Activated CD4-positive, alpha-beta T cell treated with anti-CD3 and anti-CD28 coated beads for 24 hours (primary cell): ENCODE measurements at places on chromosomes 12 and 14.

DNA sequence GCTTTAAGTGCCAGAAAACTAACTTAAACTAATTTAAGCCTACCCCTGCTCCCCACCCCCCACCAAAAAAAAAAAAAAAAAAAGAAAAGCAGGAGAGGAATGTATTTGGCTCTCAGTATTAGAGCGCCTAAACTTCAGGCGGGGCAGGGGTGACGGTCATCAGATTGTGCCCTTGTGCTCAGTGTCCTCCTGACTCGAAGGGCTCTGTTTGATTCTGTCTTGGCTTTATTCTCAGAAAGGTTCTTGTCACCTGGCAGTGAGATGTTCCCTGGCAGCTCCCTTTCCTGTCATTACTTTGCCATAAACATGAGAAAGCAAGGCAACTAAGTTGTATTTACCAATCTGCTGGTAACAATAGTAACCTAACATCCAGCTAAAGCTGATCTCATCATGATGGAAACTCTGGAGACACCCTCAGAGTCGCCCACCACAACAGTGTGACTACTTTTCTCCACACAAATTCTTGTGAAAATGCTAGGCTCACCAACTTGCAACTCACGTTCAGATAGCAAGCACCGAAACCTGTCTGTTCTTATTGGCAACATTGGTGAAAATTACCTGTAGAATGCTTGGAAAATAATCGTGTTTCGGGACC is 39.0 kb upstream of the WNK1 start:
- no peak for DNase-seq

- DNase-seq: peak; percentile 70
Measured at GRCh38 chr12:111313833-111314259, 55.0 kb downstream of the PHETA1 start.

DNA sequence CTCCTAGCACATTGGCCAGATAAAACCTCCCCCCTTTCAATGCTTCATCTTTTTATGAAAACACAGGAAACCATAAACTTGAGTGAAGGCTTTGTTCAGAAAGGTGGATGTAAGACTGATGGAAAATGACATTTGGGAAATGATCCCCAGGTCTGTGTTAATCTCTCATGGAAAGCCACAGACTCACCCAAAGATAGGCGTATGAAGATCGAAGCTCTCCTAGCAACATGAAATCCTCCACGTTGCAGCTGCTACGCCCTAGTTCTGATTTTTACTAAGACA is 63.4 kb upstream of the PTGR2 start:
- no peak for DNase-seq

DNA sequence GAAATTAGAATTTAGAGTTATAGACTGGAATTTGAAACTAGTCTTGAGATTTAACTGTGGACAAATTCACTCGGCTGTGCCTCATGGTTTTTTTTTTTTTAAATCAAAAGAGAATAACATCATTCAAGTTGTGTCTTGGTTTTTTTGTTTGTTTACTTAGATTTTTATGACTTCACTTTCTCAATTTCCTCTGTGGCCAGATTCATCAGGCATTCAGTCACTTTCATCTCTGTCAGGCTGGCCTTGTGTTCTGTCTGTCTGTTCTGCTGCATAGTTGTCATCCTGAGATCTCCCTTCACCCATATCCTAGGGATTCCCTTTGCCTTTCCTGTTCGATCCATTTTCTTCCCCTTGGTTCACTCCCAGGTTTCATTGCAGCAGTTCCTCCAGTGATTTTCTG is 10.0 kb downstream of the MARK3 start:
- no peak for DNase-seq

- no peak for DNase-seq
Measured at GRCh38 chr14:37114002-37114401, 58.4 kb downstream of the SLC25A21 start.

DNA sequence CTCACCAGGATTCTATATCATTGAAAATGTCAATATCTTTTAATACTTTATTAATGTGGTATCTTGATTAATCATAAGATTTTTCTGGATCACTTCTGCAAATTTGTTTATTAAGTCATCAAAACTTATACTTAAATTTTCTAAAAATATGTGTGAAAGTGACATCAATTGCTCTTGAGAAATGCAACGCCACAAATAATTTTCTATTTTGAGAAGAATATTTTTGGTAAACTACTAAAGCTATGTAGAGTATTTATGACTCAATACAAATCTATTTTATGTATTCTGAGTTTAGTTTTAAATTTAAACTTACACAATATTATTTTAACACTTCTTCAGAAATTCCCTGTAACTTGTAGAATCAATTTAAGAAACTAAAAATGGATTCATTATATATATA is 263.3 kb downstream of the RASSF9 start:
- no peak for DNase-seq

DNA sequence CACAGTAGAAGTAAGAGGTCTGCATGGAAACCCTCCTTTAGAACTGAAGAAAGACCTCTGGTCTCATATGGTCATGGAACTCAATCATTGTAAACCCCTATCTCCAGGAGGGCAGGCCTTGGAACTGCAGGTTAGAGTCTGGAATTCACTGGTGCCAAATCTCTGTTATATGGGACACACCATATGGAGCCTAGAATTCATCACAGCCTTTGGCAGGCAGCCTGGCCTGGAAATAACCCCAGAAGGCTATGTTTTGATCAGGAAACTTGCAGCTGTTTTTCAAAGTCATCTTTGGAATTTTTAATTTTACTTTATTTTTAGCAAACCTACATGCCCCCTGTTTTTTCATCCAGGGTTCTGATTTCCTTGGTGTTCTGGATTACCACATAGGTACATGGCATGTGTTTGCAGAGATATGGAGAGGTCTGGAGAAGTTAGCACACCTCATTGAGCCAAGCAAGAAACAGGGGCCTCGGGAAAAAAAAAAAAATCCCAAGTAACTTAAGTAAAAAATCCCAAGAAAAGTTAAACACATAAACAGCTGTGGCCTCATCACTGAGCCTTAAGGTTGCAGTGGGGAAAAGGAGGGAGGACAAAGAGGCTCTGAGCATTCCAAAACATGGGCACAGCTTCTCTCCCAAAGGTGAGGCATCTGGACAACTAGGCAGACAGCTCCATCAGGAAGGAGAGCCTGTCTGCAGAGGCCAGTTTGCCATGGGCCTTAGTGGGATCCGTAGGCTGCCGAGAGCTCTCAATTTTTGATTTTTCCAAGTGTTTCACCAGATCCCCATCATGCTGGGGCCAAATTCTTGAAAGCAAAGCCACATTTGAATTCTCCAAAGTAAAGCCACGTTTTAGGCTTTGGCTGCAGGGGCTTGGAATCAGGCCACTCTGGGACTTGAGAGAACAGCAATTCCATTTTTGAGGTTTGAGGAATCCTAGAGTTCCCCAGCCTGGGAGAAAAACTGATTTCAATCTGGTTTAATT is 339.6 kb upstream of the TBX3 start:
- DNase-seq: no peak

DNA sequence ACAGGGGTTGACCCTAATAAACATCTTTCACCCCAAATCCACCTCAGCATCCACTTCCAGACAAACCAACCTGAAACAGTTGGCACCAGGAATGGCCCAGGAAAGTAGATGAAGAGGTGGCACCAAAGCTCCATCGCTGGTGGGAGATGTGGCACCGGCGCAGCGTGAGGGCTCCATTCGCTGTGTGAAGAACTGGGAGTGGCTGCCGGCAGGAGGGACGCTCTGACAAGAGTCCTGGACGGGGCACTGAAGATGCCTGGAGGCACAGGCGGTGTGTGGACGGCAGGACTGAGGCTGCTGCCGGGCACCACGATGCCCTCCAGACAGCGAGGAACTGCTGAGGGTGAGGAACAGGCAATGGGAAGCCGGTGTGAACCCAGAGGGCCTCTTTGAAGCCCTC is 29.3 kb downstream of the DIO3 start:
- DNase-seq: no peak

DNA sequence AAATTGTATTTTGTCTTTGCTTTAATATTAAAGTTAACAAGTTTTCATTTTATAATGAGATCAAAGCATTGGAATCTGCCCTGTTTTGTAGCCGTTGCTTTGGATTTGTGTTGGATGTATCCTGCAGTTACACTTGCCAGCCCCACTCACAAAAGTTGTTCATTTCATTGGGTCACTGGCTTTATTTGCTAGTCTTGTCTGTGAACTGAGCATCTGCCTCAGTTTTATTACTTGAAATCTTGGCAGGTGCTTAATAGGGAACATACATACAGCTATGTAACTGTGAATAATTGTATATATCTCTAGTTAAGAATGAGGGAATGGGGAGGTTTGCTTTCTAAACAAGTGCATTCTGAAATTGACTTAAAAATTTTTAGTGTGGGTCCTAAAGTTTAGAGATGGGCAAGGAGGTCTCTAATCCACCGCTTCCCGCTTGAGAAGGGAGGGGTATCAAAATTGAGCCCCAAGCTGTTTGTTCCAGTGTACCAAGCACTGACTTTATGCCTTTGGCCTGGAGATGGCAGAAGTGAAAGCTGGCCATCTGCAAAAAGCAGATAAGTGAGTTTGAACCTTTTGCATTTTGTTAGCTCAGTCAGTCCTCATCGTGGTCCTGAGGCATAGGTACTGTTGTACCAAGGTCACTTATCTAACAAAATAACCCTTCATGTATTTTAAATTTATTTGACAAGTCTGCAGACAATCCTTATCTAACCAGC is 9.3 kb downstream of the EIF5 start:
- no peak for DNase-seq

GRCh38 chr14:103833711-103834110 is 13.7 kb downstream of the PPP1R13B start:
- DNase-seq: no peak

DNA sequence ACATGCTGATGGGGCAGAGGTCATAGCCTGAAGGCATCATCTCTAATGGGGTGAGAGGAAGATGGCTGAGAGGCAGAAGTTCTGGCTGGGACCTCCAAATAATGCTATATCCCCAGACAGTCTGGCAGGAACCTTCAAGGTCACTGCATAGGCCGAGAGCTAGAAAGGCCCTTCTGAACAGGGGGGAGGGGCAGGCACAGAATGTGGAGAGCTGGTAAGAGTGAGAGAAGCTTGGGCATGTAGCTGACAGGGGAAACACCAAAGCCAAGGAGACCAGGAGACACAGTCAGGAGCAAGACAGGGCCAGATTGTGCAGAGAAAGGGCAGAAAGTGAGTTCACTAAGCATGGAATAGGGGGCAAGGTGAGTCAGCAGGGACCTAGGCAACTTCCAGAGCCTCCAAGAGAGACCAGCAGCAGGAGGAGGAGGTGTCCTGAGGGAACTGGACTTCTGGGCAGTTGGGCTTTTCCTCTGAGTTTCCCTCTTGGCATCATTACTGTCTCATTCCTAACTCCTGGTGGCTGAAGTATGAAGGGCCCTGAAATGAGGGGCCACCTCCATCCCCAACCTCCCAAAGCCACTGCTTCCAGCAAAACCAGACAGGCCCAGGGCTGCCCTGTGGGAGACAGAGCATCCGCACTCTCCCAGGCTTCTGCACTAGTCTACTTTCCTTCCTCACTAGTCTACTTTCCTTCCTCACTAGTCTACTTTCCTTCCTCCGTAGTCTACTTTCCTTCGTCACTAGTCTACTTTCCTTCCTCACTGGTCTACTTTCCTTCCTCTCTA is 17.1 kb downstream of the ANO2 start:
- no peak for DNase-seq

- DNase-seq: no peak
Measured at GRCh38 chr14:35299708-35300107, 7.5 kb downstream of the PSMA6 start.

- no peak for DNase-seq
Measured at GRCh38 chr12:19744705-19745218, 305.5 kb downstream of the AEBP2 start.

DNA sequence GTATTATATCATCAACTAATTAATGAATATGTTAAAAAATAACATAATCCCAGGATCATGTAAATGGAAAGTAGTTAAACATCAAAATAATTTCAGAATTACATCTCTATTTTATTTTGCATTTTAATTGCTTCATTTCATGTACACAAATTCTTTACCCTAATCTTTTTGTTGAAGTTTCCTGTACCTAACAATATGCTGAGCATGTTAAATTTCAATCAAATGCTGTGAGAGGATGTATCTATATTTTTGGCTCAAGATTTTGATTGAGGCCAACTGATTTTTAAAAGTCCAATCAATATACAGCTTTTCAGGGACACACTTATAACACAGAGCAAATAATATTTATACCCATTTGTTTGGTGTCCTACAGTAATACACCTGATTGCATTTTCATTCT is 6.4 kb downstream of the GPRC5D start:
- DNase-seq: no peak

DNA sequence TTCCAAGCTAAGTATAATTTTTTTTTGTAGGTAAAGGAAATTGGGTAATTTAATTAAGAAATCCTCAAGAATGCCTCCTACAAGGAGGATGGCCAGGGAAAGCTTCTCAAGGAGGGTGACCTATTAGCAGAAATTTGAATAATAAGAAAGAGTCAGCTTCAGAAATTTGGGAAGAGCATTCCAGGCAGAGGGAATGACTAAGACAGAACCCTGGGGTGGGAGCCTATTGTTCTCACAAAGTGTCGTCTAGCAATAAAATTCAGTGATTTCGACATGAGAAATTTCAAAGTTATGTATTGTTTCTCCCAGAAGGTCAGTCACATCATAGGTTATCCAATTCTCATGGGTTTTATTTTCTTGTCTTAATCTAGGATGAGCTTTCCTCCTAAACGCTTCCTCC is 1168.4 kb downstream of the AACS start:
- DNase-seq: no peak

DNA sequence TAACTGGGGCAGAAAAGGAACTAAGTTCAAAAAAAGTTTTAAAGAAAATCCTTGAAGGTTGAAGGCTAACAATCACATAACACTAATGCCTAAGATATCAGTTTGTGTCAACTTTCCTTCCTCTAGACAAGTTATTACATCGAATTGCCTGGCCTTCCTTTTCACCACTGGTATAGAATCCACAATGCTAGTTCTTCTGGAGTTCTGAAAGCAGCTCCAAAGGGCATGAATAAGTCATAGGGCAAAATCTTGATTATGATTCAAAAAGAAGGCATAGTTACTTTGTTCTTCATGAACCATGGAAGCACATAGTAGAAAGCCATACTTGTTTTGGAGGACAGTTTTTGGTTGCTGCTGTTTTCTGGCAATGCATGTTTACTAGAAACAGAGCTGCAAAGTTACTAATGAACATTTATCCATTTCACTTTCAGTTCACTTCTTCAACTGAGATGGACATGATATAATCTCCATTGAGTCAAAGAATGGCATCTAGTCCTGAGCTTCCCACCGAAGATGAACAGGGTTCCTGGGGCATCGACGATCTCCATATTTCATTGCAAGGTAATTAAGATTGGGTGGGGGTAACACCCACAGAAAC is 56.0 kb downstream of the SYNE2 start:
- no peak for DNase-seq

- no peak for DNase-seq
Measured at GRCh38 chr12:99486277-99486676, 161.3 kb upstream of the GARIN6 start.

DNA sequence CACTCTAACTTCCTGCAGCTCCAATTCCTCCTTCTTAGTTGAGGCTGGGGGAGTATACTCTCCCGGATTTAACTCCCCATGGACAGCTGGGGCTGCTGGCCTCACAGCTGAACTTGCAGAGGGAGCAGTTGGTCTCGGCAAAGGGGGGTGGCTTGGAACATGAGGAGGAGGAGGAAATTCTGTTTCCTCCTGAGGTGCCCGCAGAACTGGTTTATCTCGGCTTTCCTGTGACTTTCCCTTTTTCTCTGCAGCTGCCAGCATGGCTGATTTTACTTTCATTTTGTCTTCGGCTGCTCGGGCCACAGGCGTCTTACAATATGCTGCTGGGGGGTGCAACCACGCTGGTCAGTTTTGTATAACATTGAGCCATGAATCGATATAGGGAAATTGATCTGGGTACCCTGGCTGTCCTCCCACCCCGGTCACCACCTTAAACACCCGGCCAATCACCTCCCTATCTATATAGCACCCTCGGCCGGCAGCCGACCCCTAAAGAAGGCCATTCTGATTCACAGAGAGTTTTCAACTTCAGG is 1317.6 kb downstream of the TMEM121 start:
- DNase-seq: no peak
